ENCODE measurements at places on chromosomes 13 and 19.

DNA sequence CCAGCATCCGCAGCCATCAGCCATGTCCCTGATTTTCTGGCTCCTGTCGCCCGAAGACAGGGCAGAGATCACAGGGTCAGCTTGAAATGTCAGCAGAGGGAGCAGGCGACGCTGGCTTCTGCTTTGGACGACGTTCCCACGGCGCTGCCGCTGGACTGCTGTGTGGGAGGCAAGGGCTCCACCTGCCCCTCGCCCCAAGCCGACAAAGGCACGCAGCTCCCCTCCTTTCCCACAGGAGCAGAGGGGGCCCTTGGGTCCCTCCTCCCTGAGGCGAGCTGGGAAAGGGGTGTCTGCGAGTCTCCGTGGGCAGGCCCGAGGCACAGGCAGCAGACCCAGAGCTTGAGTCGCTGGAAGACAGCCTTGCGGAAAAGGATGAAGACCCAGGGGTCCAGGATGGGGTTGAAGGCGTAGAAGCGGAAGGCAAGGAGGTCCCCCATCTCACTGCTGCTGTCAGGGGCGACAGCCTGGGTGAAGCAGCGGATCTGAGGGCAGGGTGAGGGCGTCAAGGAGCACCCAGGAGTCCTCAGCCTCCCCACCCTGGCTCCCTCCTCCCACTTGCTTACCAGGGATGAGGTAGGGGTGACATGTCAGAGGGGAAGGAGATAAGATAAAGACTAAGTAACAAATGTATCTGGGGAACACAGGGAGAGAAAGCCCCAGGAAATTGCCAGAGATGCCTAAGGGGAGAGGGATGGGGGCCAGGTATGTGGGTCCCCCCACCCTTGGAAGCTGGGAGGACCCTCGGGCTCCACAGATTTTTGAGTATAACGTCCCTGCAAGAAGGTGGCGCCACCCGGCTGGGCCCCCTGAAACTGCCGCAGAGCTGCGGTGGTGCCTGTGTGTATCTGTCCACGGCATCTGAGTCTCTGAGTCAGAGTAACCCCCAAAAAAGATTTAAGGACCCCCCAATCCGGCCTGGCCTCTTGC, 3.4 kb downstream of the PTGIR start:
- no peak for DNase-seq

DNA sequence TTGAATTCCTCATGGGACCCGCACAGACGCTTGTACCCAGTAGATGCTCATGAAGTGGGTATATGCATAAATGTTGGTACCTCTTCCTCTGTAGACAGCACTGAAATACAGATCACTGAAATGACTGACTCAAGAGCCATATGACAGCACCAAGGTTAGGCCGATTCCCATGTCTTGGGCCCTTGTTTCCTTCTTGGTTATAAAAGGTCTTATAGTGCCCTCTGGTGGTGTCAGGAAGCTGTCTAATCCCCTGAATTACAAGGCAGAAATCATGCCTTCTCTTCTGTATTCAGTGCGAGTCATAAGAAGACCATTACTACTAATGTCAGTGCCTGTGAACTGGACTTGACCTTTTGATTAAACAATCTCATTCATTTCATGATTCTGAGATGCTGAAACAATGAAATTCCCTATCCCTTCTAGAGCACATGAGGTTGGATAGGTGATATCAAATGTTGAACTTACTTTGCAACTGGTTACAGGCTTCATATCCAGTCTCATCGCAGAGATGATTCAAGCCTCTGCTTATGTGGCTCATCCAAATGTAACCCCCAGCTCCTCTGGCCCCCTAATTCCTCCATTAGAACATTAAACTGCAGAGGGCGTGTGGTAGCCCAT, 59.7 kb downstream of the SPATA13 start:
- DNase-seq = peak; percentile 76

- peak; percentile 57 for DNase-seq
Measured at GRCh38 chr13:19864746-19865309, 1.4 kb upstream of the ZMYM5 start.

DNA sequence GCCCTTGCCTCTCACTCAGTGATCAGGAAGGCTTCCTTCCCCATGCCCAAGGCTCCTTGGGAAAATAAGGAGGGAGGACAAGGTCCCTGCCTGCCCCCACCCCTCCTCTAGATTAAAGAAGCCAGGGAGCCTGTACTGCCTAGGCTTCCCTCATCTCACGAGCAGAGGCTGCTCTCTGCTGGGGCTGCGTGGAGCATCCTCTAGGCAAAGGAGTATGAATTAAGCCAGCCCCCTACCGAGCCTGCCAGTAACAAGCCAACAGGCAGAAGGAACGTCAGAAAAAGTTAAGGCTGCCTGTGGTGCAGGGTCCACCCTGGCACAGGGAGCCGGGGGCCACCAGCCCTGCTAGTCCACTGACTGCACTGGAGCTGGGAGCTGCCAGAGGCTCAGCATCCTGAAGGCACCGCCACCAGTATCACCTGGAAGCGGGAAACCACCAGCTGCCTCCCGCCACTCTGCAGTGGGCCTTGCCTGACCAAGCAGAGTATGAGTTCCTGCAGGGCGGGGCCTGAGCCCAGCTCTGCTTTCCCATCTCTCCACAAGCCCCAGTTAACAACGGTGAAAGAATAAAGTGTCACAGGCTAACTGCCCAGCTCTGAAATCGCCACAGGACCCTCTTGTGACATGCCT, 6.8 kb downstream of the NAPA start:
- no peak for DNase-seq

DNA sequence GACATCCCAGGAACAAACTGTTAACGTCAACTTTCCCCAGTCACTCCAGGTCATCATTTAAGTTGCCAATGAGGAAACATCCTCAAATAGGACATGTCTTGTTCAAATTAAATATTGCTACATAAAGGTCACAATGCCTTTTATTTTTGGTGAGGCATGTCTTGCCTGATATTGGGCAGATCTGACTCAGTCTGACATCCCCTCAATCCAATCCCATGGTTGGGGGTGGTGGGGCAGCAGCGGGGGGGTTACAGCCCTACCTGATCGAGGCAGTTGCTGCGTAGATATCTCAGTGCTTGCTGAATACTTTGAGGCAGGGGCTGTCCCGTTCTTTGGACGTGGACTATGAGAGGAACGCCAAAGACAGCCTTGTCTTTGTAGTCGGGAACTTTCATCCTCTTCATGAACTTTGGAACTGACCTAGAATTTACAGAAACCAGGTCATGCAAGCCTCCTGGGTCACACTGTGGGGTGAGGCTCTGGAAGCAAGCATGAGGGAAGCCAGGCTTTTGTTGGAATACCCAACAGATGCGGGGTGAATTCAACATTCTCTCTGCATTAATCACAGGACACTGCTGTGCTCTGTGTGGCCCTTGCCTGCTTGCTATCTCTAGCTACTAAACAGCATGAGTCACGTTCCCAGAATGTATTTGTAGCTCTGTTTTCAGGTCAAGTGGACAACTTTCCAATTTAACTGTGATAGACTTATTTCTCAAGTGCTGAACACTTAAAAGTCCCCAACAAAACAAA, 109.8 kb downstream of the KL start:
- DNase-seq = peak; percentile 80

- peak; percentile 21 for DNase-seq
Measured at GRCh38 chr13:63088226-63088625, 1672.6 kb upstream of the PCDH20 start.

DNA sequence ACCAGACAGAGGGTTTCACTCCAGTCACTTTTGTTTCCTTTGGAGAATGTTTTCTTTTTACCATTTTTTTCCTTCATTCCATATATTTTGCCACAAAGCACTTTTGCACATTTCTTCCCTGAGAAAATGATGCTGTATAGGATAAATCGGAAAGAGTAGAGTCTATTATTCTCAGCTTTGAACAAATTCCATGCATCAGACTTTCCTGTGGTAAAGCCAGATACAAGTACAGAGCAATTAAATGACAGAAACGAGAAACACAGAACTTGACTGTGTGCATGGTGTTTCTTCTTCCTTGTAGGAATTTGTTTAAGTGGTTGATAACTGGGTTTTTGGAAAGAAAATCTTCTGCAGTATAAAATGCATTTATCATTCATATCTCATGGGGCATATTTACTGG, 107.4 kb upstream of the CSNK1A1L start:
- no peak for DNase-seq

- DNase-seq = no peak
Measured at GRCh38 chr13:94058821-94059360, 420.6 kb downstream of the DCT start.

- no peak for DNase-seq
Measured at GRCh38 chr13:100666124-100666523, 8.5 kb downstream of the TMTC4 start.

DNA sequence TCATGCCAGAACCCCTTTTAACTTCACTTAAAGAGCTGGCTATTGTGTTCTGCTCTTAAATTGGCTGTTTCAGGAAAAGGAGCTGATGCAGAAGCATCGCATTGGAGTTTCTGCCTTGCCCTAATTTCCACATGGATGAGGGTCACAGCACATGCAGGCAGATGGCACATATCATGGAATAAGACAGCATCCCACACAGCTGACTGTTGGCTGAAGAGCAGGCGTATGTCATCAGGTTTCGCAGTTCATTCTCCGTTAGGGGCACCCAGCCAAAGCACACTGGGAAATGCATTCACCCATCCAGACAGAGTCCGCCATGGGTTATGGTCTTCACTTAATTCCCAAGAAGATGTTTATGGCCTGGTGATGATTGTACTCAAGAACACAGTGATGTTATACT, 572.5 kb downstream of the LIG4 start:
- DNase-seq = no peak

- no peak for DNase-seq
Measured at GRCh38 chr13:22461854-22462490, 718.8 kb upstream of the SGCG start.

- DNase-seq = no peak
Measured at GRCh38 chr19:1580382-1580781, 12.3 kb upstream of the MEX3D start.

GRCh38 chr13:51760592-51760991, 43.4 kb downstream of the DHRS12 start:
- DNase-seq = peak; percentile 64

- no peak for DNase-seq
Measured at GRCh38 chr13:49629196-49629938, 1.1 kb downstream of the ARL11 start.
